Skin of body (tissue), 3 donors: ENCODE measurements at places on chromosomes 4 and X. TPM values are rescaled to one million over a fixed set of nuclear protein-coding genes. Genes with fewer than 3 reads are reported as not detected.

The GPRASP3 gene
- total RNA-seq, result 8.4 TPM

The KDR gene
- total RNA-seq, result 32.4 TPM

GRCh38 chr4:38004887-38005286, 44.7 kb downstream of the PTTG2 start:
- DNase-seq, result no peak

The GPR34 gene
- 10.9 TPM for total RNA-seq

The HSFX4 gene
- not detected for total RNA-seq

GRCh38 chrX:116290359-116290758, 119.8 kb downstream of the AGTR2 start:
- DNase-seq, result no peak

DNA sequence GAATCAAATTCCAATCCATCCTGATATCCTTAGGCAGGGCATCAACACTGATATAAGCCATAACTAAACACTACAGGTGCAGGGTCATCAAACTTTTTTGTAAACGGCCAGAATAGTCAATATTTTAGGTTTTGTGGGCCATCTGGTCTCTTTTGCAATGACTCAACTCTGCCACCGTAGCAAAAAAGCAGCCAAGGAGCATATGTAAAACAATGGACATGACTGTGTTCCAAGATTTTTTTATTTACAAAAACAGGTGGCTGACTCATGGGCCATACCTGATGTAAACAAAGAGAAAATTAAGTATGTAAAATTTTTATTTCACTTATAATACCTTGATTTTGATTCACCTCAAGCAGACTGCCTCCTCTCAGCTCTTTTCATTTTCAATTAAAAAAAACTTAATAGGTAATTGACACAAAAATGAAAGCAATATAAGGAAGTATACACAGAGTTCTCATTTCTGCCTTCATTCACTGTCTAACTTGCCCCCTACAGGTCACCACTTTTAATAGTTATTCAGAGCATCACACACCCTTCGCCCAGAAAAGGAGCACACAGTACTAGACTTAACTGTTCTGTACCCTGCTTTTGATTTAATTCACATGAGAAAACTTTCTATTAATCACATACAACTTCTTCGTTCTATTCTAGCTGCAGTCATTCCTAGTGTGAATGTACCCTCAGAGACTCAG, 35.3 kb upstream of the GPM6B start:
- DNase-seq, result no peak

The FAM50A gene
- total RNA-seq, result 20.4 TPM

- no peak for DNase-seq
Measured at GRCh38 chr4:53912766-53913497, 151.5 kb downstream of the CHIC2 start.

DNA sequence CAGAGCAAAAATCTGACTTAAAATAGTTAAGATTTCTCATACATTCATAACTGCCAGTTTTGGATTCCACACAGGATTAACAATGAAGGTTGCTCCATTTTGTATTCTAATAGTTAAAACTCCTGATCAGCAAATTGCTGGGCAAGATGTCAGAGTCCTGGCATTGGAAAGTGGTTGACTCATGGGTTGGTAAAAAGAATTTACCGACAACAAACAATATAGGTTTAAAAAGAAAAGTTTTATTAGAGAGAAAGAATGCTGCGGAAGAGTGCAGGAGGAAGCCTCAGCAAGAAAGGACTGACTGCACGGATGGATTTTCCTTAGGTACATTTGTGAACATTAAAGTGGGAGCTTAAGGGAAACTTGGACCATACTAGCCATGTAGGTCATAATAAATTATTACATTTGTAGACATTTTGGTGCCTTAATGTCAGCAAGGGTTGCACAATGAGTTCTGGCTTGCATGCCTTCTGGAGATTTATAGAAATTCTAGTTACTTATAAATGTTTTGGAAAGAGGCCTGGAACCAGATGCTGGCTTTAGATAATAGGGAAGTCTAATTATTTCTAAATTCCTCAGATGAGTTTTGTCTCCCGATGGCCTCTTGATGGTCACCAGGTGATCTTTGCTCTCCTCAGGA, 25.4 kb upstream of the IL2 start:
- peak; percentile 0 for DNase-seq

DNA sequence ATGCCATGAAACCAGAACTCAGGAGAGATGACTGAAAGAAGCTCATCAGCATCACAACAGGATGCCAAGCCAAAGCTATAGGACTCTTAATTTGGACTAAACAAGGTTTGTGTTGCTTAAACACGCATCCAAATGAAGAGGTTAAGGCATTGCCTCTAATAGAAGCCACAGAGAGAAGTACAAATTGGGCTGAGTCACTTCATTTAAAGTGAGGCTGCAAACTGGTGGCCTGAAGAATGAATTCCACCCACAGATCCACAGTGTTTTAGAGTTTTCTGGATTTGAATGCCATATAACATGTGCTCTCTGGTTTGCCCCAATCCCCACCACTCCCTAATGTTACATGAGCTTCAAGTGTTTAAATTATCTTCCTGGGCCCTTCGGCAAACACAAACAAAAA, 103.5 kb downstream of the FIP1L1 start:
- no peak for DNase-seq

DNA sequence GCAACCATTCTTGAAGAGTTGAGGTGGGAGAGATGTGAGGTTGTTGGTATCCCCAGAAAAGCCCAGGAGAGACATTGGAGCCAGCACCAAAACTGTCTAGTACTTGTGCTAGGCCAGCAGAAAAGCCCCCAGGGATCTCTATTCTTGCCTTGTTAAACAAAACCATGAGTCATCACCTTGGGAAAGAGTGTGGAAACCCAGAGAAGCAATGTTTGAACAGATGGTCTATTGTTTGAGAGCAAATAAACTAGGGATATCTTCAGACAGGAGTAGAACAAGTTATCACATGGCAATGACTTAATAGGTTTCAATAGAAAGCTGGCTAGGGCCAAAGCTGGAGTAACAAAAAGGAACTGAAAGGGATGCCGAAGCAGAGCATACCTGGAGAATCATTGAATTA, 195.7 kb upstream of the CASK start:
- DNase-seq, result no peak

- no peak for DNase-seq
Measured at GRCh38 chr4:149766135-149766534, 49.5 kb downstream of the IQCM start.

- no peak for DNase-seq
Measured at GRCh38 chrX:121864561-121864960, 817.2 kb downstream of the GLUD2 start.

DNA sequence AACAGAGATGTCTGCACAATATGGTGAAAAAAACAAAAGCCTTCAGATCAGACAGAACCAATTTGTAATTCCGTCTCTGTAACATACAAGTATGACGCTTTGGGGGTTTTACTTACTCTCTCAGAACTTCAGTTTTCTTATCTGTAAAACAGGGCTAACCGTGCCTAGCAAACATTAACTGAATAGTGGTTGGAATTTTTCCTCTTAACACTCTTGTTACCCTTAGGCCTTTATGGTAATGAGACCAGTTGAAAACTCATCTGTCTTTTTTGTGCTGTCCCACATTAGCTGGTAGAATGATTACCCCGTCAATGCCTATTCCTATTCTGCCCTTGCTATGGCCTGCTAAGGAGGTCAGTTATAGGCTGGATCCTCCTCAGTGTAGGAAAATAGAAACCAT, 4.5 kb upstream of the MYOZ2 start:
- DNase-seq, result no peak

The CXCL5 gene
- 0.20 TPM for total RNA-seq

The FMR1 gene
- 60.0 TPM for total RNA-seq

GRCh38 chr4:108116423-108117168, 52.1 kb downstream of the LEF1 start:
- DNase-seq, result no peak

- DNase-seq, result no peak
Measured at GRCh38 chr4:186167605-186168004, 23.8 kb upstream of the CYP4V2 start.

The KLB gene
- total RNA-seq, result 6.4 TPM

- DNase-seq, result no peak
Measured at GRCh38 chr4:87092389-87093141, 127.9 kb downstream of the KLHL8 start.

DNA sequence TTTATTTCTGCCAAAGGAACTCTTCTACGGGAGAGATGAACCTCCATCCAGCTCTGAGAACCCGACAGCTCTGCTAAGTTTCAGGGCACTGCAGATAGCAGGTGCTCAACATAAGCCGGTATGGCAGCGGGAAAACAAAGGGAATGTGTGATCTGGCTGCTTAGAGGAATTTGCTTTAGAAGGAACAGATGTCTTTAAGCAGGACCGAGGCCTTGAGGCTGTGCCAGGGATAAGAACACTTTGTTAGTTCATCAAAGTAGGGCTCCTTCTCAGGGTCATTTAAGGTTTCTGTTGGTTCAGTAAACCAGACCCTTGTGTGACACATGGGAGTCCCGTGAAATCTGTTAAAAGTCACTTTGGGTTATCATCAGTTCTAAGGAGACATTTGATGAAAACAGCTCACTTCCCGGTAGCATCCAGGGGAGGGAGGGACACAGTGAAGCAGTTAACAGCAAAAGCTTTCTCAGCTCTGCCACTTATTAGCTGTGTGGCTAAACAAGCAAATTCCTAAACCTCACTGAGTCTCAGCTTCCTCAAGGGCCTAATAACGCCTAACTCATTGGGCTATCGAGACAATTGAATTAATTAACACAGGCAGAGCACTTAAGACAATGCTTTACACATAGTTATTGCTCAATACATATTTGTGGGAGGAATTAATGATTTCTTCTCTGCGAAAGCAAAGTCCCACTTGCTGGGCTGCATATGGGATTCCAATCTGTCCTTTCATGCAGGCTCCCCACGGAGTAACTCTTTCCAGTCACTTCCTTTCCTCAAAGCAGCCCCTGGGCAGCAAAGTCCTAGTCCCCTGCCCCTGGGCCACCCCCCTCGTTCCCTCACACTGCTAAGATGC, 2.9 kb upstream of the FTSJ1 start:
- no peak for DNase-seq

The FRAS1 gene
- total RNA-seq, result 15.2 TPM

DNA sequence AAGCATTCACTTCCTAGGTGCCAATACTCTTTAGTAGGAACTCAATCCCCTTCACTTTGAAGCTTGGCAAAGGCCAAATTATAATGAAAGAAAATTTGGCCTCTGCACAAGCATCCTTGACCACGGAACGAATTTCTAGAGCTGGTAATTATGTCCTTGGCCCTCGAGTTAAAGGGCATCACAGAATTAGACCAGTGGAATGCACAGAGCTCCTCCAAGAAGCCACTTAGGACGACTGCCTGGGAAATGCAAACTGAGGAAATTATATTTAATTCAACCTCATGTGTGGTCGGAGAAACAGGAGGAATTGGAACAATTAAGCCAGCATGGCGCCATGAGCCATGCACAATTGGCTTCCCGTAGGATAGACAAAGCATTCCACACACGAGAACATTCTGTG, 59.3 kb downstream of the NLGN4X start:
- DNase-seq, result no peak

DNA sequence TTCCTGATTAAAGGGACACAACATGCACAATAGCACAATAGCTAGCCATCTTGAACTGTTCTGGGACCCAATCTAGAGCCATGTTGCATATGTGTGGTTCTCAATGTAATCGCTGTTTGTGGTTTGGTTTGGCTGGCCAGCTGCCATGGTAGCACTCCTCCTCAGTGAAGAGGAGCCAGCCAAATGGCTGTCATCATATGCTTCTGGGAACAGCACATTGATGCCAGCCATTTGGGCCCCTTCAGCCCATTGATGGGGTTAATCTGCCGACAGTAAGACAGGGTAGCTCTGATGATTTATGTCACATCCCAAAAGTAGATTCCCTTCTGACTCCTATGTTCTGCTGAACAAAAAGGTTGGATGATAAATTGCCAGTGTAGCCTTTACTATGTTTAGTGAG, 48.5 kb downstream of the AWAT2 start:
- DNase-seq, result no peak

DNA sequence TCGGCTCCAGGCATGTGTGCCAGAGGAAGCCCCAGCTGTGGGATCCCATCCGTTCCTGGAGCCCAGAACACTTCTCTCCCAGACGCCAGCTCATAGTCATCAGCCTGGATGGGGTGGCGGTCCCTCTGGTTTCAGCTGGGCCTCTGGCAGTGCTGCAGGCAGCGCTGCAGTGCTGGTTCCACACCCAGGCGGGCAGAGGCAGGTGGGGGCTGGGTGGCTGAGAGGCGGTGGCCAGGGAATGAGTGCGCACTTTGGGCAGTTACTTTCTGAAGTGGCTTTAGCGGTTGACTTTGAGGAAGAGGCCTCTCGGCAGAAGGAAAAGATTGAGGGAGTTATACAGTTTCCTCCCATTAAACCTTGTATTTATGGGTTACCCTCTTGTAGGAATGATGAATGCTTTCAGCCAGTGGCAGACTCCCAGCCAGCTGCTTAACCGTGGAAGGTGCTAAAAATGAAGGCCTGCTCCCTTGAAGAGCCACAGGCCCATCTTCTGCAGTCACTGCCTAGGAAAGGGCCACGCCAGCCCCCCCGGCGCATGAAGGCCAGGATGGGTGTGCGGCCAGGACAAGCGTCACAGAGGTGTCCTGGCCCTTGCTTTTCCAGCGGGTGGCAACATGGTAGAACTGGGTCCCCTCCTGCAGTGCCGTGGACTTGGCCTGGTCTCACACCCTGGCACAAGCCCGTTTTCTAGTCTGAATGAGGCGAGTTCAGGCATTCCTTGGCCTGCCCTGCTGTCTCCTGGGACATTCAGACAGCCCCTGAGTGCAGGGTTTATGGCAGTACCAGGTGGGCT, 9.9 kb downstream of the TADA2B start:
- no peak for DNase-seq

DNA sequence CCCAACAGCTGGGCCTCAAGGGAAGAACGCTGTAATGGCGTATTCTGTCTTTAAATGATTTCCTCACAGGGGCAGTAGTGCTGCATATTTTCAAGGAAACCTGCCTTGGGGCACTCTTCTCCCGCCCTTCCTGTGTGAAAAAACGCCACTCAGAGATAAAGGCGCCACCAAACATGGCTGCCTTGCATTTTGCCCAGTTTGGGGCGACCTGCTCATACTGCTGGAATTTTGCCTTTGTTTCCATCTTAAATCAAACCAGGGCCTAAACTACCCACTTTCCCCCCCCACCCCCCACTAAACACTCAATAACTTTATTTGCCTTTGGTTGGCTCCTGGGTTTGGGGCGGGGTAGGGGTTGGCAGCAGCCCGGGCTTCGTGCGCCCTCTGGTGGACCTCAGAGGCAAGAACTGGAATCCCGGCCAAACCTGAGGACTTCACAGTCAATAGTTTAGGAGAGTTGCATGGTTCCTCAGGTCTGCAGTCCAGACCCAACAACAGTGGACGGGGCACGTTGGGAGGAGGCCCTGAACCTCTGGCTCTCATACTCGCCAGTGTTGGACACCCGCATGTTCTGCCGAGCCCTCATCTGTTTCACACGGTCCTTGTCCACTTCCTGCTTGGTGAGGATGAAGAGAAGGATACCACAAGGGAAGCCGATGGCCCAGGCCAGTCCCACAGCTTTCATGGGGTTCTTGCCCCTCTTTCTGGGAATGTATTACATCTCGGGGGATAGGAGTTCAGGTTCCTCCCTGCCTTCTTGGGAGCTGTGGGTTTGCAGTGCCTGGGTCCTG, 220.1 kb upstream of the STK26 start:
- no peak for DNase-seq

The HTATSF1 gene
- total RNA-seq, result 39.0 TPM

- DNase-seq, result peak; percentile 84
Measured at GRCh38 chr4:58163156-58163555, 1053.0 kb upstream of the IGFBP7 start.

The GAGE1 gene
- not detected for total RNA-seq

The OTUD6A gene
- total RNA-seq, result not detected

- DNase-seq, result no peak
Measured at GRCh38 chrX:861340-861890, 230.8 kb downstream of the SHOX start.

GRCh38 chrX:44063606-44064005, 90.4 kb upstream of the NDP start:
- no peak for DNase-seq
